ENCODE measurements at places on chromosomes 12 and 14.

- no peak for DNase-seq
Measured at GRCh38 chr12:102423462-102423861, 56.9 kb downstream of the IGF1 start.

DNA sequence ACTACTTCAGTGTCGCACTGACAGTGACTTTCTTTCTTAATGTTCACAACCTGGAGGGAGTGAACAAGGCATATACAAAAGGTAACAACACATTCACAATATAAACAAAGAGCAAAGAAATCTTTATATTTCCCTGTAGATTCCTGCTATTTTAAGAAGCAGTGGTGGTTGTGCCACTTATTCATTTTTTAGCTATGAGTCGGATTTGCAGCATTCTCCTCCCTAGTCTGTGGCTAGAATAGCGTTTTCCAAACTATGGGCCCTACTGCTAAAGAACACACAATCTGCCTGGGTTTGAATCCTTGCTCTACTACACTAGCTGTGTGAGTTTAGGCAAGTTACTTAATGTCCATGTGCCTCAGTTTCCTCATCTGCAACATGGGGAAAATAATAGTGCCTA lies 18.6 kb upstream of the MDM1 start:
- DNase-seq, result no peak

GRCh38 chr14:91377700-91378652 lies 39.6 kb downstream of the CCDC88C start:
- DNase-seq, result no peak

DNA sequence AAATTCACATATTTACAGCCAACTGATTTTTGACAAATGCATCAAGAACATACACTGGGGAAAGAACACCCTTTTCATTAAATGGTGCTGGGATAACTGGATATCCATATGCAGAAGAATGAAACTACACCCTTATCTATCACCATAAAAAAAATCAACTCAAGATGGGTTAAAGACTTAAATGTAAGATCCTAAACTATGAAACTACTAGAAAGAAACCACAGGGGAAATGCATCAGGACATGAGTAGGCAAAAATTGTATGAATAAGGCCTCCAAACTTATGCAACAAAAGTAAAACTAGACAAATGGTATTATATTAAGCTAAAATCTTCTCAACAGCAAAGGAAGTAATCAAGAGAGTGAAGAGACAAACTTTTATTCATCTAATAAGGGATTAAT lies 242.6 kb downstream of the CPNE8 start:
- DNase-seq, result no peak

DNA sequence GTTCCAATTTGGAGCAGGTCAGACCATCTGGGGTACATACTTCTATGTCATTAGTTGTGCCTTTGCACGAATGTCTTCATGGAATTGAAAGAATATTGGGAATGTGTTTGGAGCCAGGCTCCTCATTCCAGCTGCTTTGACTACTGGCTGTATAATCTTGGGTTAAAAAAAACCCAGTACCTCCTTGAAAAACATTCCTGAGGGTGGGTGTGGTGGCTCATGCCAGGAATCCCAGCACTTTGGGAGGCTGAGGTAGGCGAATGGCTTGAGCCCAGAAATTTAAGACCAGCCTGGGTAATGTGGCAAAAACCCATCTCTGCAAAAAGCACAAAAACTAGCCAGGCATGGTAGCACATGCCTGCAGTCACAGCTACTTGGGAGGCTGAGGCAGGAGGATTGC lies 125.6 kb downstream of the TTC8 start:
- DNase-seq, result no peak

DNA sequence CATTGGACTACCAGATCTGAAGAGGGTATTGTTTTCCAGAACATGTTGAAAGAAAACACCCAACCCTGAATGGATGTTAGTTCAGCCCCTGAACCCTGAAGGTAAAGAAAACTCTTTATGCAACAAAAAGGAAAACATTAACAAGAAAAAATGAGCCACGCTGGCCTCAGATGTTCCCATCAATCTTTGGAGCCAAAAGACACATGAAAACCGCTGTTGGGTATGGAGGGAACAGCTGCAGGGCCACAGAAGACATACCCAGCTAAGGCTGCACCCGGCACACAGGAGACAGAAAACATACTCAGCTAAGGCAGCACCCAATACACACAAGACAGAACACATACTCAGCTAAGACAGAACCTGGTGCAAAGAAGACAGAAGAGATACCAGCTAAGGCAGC lies 51.3 kb upstream of the GALNT9 start:
- no peak for DNase-seq

GRCh38 chr12:104719700-104720338 lies 238.3 kb downstream of the SLC41A2 start:
- DNase-seq, result no peak

DNA sequence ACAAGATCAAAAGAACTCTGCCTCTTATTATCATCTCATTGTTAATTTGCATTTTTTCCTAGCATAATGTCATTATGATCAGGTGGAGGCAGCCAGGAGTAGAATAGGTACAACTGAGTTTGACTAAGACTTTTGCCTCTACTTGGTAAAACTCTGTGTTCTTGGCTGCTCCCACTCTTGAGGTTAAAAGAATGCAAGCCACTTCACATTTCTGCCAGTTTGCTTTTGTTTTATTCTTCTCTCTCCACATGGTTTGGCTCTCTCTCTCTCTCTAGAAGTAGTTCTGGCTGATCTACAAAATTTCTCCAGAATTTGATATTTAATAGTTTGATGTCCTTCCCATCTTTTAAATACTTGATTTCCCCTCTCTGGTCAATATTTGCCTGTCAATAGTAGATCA lies 170.7 kb upstream of the E2F7 start:
- no peak for DNase-seq

Measured in activated naive CD4-positive, alpha-beta T cell (primary cell).